ENCODE measurements at places on chromosomes 7 and 10.

DNA sequence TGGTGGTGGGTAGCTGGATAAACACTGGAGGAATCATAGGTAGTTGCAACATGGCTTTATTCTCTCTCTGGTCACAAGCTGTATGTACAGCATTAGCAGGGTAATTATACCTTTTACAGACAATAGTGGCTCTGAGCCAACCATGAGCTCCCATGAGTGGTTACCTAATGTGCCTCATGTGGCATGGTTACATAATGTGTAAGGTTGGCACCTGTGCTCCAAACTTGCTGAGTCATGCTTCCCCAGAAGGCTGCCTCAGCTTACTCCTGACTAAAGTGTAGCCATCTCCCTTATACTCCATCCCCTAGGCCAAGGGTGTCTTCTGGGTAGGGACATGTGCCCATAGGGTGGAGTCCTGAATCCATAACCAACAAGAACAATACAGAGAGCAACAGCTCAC lies 345.3 kb upstream of the SEMA3C start:
- DNase-seq = no peak

DNA sequence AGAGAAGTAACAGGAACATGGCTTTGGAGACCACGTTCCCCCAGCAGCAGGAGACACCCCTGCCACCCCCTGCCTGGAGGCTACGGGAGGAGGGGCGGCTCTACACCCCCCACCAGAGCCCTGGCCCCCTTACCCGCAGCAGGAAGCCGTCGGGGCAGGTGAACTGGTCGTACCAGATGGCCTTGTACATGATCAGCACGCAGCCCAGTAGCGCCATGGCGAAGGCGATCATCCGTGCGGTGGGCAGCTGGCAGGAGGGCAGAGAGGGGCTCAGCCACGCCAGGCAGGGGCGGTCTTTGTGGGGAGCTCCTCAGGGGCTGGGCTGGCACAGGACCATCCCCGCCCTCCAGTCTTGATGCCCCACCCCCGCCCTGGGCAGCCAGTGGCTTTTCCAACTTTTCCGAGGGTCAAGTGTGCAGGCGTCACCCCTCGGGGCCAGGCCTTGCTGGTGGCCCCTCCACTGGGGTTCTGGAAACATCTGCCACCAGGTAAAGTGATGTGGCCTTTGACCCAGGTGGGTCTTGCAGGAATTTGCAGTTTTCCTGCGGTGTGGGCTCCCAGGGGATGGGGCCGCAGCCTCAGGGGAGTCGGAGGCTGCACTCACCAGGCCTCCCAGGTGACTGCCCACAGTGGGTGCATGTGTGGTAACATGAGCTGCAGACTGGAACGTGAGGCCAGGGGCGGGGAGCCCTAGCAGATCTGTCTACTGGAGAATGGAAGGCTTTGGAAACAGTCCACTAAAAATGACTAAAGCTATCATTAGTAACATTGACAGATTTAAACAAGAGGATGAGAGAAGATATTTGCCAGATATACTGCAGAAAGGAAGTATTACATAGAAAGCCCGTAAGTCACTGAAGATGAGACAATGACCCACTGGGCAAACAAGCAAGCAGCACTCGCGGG lies 9.7 kb downstream of the CALY start:
- DNase-seq = no peak

GRCh38 chr7:92953657-92954056 lies 117.3 kb upstream of the CDK6 start:
- no peak for DNase-seq

DNA sequence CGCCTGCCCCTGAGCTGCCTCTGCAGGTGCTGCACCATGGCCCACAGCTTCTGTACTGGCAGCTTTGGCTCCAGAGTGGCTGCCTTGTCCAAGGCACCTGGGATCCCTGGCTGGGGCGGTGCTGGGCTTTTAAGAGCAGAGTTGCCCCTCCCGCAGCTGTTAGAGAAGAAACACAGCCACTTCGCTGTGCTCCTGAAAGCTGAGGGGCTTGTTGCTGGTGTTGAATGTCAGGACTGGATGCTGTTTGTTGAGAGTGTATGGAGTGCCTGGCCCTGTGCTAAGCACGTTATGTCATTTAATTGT lies 6.2 kb downstream of the FAM241B start:
- DNase-seq = no peak

DNA sequence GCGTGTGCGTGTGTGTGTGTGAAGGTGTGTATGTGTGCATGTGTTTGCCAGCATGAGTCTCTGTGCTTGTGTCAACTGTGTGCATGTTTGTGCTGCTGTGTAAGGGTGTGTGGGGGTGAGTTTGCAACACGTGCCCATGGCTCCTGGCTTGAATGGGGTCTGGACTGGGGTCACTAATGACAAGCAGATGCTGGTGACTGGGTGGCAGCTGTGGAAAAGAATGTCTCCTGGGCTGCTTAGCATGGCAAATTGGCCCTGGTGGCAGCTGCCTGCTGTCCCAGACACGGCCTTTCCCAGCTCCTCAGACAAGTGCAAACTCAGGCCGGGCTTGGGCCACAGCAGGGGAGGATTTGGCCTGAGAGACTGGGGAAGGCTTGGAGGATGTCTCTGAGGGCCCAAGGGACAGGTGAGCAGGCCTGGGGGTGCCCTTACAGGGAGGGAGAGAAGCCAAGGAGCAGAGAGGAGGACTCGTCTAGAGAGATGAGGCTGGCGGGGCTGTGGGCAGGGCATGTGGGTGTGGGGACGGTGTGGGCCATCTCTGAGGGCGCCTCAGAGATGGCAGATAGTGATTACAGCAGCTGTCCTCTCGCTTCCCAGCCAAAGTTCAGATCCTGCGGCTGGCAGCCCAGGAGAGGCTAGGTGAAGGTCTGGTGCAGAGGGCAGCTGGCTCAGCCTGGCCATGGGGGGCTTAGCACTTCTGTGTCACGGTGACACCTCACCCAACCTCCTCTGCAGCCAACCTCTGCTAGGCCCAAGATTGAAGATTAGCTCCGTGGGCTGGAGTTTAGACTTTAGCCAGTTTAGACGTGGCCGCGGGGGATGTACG lies 1.5 kb downstream of the AQP1 start:
- no peak for DNase-seq

Measured in stimulated activated CD4-positive, alpha-beta T cell treated with anti-CD3 and anti-CD28 coated beads, Interleukin-15, amount 100 ng/mL, for 48 hours (primary cell).